Keratinocyte (primary cell): ENCODE measurements at places on chromosomes 1 and 21. TPM values are rescaled to one million over a fixed set of nuclear protein-coding genes. Genes with fewer than 3 reads are reported as not detected.

The SUMO3 gene
- 69.3 to 132 TPM (median 115 TPM) in 3 replicates for polyA plus RNA-seq

The LPAR3 gene
- polyA plus RNA-seq = 39.2 to 43.2 TPM (median 42.1 TPM) in 3 replicates

The SERTAD4 gene
- 0.64 to 5.1 TPM (median 3.4 TPM) in 3 replicates for polyA plus RNA-seq

DNA sequence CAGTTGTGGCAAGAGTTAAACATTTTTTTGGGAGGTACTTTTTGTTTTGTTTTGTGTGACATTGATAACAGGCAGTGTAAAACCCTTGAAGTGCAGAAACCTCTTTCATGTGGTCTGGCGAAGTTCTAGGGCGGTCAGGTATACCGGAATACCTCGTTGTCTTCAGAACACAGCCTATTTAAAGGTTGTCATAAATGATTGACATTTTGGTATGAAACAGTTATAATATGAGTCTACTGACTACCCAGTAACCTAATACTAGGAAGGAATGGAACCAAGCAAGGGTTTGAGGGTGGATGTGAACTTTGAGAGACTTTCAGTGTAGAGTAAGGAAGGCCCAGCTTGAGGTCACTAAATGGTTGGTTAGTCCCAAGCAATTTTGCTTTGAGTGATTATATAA lies 40.5 kb downstream of the PATJ start:
- DNase-seq = no peak

- DNase-seq = no peak
These were observed 99.9 kb downstream of the GLUL start for GRCh38 chr1:182291584-182292192.

GRCh38 chr1:221829327-221830015 lies 87.6 kb upstream of the DUSP10 start:
- DNase-seq = no peak

DNA sequence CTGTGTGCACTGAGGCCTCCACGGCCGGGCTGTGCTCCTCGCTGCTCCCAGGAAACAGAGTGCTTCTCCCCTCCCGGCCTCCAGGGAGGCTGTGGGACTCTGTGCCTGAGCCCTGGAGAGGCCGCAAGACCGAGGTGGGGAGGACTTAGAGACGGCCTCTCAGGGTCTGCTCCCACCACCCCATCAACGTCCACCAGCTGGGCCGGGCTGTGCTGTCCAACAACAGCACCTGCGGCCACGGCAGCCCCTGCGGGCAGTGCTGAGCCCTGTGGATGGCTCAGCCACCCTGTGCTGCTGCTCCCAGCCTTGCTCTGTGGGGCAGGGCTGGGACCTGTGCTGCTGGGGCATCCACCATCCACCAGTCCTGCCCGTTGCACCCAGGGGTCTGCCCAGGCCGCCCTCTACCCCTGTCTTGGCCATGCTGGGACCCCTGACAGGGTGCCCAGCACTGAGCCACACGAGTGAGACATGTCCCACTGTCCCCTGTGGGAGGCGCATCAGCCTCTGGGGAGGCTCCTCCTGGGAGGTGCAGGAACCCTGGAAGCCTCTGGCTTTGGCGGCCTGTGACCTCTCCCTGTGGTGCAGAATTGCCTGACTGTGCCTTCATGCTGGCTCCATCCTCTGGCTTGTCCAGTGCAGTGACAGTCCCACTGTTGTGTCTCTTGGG lies 31.2 kb upstream of the LRRC3 start:
- DNase-seq = no peak

DNA sequence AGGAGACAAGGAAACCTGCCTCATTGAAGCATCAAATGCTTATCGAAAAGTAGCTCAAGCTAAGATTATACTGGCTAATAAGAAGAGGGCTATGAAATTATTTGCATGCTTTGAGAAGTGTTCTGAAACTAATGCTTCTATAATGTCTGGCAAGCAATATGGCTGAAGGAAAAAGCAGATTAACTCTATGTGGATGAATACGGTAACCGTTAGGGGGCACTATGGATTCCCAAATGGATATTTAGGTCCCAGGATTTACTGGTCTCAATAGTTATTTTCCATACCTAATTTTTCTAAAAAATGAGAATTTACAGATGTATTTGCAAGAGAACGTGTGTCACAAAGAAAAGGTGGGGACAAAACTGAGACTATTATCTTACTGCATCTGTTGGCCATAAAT lies 34.6 kb upstream of the RRP15 start:
- no peak for DNase-seq

- DNase-seq = no peak
These were observed 27.3 kb upstream of the A3GALT2 start for GRCh38 chr1:33348194-33348593.

DNA sequence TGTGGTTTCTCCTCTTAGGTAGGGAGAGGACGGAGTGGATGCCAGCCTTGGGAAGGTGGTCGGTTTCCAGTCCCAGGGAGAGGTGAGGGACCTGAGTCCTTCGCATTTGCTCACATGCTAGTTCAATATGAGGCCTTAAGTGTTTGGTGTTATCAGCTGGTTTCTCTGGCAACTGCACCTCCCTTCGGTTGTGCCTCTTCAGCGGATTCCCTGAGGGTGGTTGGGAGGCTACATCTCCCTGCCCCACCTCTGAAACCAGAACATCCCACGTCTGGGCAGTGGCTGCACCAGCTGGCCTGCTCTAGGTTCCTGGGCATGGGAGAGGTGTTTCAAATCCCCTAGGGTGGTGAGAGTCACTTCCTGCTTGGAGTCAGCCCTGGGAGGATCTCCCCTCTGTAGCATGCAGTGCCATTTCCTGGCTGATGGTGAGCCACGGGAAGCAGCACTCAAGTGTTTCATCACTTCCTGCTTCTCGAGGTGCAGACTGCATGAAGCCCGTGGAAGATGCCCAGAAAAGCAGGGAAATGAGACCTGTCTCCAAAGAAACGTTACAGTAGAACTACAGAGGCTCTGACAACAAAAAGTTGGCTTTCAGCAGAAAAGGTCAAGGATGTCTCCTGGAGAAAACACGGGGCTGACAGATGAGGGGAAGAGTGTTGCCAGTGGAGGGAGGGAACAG lies 4.5 kb downstream of the TMEM125 start:
- peak; percentile 17 for DNase-seq
